Cerebellar nuclear complex (tissue), 1 donor: ENCODE measurements at places on chromosomes 6 and 20.

DNA sequence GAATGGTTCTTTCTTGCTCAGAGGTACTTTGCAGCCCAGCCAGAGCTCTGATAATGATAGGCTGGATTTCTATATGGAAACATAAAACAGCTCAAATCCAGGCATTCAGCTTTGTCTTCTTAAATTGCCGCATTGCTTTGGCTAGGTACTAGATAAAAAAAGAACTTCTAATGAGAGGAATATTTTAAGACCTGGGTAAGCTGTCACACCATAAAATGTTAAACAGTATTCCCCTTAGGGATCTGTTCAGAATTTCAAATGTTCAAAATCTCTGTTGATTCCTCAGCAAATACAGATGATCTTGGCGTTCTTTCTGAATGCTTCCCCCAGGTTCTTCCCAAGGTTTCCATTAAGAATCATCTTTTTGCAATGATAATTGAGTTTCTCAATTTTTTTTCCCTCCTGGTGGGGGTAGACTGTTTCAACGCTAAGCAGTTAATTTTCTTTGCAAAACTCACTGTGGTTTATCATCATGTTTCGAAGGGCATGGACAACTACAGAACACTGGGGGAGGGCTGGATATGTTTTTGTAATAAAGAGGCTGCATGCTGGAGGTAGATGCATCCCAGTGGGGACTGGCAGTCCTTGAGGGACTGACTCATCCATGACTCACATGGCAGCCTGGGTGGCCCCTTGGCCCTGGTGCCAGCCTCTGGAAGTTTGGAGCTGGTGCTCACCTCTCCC, 31.0 kb downstream of the TIAM2 start:
- DNase-seq = no peak

DNA sequence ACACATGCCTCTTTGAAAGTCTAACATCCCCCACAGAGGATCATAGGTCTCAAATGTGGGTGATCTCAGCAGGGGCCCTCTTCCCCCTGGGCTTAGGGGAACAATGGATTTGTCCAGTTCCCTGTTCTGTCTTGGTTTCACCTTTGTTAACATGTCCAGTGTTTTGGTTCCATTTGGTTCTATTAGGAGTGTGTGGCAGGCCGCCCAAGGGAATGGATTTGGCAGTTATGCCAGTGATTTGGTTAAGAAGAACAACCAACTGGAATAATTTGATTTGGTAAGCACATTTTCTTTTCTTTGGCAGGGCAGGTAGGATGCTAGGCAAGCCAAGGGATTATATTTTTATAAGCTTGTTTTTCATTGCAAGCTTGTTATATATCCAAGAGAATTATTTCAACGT, 28.5 kb upstream of the ENPP1 start:
- DNase-seq = no peak

- DNase-seq = no peak
These were observed 38.4 kb downstream of the CDK5RAP1 start for GRCh38 chr20:33362898-33363297.

DNA sequence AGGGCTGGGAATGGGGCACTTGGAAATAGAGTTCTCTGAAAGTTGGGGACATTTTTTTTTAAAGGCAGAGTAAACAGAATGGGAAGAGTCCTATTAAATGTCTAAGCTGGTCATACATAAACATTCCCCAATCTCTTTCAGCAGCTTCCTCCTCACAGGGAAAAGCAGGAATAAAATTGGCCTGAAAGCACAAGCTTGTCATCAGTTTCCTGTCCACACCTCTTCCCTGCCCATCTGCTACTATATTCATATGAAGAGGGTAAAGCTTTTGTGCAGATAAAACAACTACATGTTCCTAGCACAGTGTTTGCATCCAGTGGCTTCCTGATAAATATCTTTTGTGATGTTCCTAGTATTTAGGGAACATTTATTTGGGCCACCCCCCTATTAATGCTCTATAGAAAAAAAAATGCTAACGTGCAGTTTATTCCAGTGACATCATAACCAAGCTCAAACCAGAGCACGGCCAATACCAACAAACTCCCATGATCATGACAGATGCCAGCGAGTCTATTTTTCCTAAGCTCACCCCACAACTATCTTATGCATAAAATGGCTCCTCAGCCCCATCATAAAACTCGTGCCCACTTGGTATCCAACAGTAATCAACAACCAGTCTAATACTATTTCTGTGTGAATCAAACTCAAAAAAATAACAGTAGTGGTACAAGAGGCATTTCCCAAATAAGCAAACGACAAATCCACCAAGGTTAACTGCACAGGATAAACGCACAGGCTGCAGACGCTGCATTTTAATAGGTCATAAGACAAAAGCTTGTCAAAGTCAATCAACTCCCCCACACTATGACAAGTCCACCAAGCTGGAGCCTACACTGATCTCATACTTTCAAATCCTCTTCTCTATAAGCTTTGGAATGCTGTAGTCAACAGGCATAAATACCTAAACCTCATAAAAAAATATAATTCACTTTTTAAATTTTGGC, 95.3 kb downstream of the EPB41L2 start:
- DNase-seq = no peak

DNA sequence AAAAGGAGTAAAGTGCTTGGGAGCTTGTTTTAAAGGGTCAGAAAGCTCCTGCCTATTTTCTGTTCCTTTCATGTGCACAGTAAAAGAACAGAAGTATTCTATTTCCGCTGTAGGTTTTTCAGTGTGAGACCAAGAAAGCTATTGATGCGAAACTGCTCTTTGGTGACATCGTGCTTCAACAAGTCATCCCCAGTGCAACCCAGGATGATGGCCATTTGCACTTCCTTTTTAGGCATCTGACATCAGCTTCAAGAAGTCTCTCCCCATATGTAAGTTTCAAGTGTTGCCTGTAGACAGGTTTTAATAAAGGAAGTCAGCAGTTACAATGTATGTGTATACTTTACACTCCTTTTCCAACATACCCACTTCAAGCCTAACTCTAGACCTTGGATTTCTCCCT, 131.6 kb downstream of the RFX6 start:
- no peak for DNase-seq

DNA sequence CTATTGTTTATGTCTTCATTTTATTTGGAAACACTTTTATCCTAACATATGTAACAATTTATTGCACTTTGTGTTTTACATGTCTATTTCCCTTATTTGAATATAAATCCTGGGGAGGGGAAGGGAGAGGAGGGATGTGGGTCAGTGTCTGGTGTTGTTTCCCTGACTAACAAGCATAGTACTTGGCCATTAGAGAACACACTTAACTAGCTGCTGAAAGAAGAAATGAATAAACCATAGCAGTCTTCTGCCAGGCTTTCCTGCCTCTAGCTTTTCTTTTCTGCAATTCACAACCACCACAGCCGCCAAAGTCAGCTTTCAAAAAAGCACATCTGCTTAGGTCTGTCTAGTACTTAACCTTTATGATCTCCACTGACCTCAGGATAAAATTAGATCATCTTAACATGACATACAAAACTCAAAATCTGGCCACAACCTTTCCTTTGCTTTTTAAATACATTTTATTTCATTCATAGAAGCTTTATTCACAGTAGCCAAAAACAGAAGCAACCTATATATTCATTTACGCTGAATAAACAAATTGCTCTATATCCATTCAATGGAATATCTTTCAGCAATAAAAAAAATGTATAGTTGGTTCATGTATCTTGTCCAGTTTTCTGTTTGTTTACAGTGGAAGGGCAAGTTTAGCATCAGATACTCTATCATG, 16.3 kb downstream of the PDSS2 start:
- no peak for DNase-seq
